Stimulated activated CD4-positive, alpha-beta T cell treated with anti-CD3 and anti-CD28 coated beads, Interleukin-1b, Interleukin-23, amount 100 ng/mL, for 24 hours (primary cell): ENCODE measurements at places on chromosomes 7 and 10.

DNA sequence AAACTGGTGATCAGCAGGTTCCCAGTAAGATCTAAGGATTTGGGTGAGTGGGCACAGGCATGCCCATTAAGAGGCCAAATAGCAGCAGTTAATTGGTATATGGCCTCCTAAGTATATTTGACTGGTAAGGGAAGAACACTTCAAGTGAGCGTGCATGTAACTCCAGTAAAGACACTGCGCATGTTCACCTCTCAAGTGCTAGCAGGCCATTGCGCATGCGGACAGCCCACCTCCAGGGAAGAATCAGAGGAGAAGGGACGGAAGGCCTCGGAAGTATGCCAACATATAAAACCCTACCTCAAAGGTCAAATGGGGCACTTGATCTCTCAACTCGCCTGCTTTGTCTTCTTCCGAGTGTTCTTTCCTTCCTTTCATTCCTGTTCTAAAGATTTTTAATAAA, 118.0 kb downstream of the ARL5B start:
- DNase-seq: no peak

DNA sequence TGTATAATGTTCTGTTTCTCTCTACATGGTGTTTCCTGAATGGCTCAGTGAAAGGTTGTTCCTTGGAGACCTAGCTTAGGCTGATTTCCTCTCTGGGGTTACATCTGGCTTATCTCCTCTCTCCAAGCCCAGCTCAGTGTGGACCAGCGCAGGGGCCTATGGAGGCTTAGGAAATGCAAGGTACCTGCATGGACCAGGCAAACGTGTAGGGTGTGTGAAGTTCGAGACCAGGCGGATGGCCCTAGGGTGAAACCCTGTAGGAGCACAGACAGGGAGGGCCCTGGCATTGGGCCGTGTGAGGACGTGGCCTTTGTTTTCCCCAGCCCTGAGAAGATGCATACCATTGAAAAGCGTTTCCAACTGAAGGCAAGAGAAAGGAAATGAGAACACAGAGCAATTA, 59.0 kb downstream of the DOCK1 start:
- no peak for DNase-seq

- DNase-seq: no peak
Measured at GRCh38 chr10:14507176-14507575, 176.5 kb upstream of the FRMD4A start.

DNA sequence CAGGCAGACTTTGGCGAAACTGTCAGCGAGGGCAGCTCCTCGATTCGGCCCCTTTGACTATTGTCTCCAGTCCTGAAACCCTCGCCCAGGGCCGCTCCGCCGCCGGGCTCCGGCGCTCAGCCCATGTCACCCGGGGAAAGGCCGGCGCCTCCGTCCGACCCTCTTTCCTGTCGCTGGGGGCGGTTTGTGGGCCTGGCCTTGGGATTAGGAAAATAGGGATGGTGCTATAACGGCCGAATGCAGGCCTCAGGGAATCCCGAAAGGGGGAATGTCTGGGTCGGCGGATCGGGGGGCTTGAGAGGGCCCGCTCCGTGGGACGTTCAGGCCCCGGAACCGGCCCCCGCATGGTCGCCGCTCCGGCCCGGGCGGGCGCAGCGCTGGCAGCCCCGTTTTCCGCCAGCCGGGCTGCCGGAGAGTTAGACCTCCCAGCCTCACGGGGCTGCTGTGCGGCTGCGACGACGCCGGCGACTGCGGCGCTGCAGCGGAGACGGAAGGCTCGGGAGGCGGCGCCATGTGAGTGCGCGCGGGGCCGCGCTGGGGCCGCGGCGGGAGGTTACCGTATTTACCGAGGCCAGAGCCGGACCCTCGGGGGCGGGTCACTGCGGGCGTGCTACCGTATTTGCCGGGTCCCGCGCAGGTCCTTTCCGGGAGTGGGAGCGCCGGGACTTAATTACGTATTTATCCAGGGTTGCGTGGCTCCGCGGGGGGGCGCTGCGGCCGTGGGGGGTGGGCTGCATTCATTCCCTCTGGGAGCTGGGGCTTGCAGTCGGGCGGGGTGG, 25.9 kb downstream of the ZNF775 start:
- DNase-seq: no peak

DNA sequence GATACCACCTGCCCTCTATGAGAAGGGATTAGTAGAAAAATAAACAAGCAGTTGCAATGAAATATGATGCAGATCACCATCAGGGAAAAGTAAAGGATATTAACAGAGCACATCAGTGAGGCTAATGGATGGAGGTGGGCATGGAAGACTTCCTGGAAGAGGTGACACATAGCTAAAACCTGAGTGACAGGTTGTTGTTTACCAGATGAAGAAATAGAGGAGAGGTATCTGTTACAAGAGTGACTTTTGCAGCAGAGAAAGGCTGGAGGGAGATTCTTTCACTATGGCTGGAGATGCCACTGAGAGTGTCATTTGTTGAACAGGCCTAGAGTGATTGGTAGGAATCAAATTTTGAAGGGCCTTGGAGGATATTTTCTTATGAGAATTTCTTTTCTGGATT, 646.2 kb downstream of the GATA3 start:
- DNase-seq: no peak

DNA sequence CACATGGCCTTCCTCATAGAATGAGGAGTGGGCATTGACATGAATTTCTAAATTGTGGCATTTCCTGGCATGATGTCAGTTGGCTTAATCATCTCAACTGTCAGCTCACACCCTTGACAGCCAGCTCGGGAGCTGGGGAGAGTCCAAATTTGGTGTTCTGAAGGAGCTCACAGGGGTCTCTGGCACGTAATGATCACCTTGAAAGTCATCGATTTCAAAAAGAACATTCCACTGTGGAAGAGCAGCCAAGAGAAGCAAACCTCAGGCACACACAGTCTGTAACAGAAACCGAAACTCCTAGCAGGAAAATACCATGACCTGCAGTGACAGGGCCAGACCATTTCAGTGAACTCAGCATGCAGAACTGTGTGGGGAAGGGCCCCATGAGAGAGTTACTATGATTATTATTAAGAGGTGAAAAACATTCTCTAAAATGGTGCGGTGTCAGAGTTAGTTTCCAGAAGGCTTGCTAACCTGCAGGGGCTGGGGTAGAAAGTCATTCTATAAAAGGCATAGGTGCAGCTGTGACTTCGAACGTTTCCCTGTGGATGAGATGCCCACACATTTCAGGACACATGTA, 26.4 kb upstream of the KLF6 start:
- peak; percentile 44 for DNase-seq

GRCh38 chr10:60162631-60163030, 227.0 kb downstream of the ANK3 start:
- DNase-seq: no peak

- DNase-seq: no peak
Measured at GRCh38 chr10:10489805-10490571, 527.7 kb upstream of the CELF2 start.

GRCh38 chr7:38453168-38453567, 178.0 kb downstream of the AMPH start:
- no peak for DNase-seq

- no peak for DNase-seq
Measured at GRCh38 chr10:58064714-58065528, 202.8 kb downstream of the IPMK start.

GRCh38 chr10:102657984-102658724, 13.9 kb downstream of the TRIM8 start:
- DNase-seq: no peak

- DNase-seq: no peak
Measured at GRCh38 chr7:128104108-128104742, 73.0 kb upstream of the LRRC4 start.

DNA sequence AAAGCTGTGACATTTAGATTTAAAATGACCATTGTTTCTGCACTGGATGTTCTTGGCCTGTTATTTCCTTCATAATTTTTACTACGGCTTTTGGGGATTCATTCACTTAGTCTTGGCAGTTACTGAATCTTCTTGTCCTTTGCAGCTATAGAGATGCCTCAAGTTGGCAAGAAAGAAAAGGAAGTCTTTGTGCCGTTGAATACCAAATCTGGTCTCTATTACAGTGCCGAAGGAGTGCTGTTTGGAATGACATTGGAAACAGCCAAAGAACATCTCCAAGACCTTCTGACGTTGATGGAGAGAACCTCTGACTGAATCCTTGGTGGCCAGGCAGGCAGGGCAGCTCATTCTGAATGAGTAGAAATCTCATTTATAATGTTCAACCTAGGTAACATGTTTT, 54.3 kb upstream of the NRP1 start:
- DNase-seq: no peak

- DNase-seq: no peak
Measured at GRCh38 chr10:113063043-113063967, 113.3 kb downstream of the TCF7L2 start.

DNA sequence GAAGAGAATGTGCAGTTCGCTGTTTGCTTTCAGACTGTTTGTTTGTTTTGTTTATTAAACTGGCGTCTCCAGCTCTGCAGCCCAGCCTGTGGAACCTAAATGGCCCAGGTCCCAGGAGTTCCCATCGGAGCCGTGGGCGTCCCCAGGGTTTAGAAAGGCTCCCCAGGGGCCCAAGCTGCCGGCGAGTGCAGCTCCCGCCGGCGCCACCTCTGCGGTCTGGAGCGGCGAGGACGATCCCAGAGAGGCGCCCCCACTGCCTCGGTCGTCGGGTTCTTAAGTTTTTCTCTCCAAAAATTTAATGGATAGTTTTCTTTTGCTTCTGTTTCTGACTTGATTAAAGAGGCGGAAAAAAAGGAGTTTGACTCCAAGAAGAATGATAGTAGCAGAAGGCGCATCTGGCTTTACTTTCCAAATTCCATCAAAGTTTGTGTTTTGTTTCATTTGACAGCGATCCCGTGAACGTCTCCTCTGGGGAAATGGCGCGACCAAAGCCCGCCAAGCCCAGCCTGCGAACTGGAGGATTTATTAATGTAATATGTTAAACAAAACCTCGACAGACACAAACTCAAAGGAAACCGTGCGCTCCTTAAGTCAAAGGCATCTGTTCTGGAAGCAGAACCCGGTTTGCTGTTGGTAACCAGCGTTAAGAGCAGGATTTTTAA, 718 bp upstream of the FZD1 start:
- DNase-seq: no peak

GRCh38 chr10:77256346-77256745, 381.3 kb downstream of the KCNMA1 start:
- no peak for DNase-seq

- no peak for DNase-seq
Measured at GRCh38 chr10:123883673-123884320, 7.8 kb downstream of the CPXM2 start.

DNA sequence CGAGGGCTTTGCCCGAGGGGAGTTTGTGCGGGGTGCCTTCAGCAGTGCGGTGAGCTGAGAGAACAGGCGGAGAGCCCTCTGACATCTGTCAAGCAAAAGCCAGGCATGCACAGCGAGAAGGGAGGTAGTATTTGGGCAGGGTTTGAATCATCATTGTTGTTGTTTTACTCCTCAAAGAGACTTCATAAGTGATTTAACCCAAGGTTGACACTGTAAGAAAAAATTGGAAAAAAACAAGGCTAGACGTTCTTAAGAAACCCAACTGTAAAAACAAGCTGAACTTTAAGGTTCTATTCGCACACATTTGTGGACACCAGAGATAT, 1.3 kb downstream of the ADAM22 start:
- DNase-seq: no peak

DNA sequence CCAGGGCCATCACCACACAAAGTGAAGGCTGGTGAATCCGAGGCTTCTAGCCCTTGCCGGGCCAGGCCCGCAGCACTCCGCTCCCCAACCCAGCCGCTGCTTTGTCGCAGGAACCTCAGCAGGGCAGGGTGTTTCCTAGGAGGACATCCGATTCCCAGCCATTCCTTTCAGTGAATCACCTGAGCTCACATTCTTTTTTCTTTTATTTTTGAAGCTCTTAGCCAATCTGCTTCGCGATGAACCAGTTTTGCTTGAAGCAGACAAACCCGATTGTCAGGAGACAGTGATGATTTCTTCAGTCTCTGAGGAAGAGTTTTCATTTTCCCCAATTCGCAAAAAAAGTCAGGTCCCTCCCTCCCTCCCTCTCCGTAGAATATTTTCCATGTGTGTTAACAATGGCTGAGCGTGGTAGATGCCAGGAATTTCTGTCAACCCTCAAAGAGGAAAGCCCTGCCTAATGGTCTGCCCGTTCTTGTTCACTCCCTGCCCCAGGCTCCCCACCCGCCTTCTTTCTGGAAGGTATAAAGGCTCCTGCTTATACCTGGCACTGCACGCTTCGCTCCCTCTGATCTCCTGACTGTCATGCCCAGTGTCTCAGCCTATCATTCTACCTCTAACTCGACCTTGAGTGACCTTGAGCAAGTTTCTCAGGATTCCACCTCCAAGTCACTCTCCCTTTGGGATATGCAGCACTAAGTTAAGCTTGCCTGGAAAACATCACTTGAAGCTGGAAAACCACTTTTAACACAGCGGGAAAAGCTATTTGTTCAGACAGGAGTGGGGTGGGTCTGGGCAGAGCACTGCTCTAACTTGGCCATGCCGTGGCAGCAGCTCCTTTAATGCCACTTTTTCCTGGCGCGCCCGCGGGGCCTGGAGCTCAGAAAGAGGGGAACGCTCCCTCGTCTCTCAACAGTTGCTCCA, 35.1 kb downstream of the EGFR start:
- DNase-seq: no peak

GRCh38 chr10:9038146-9038714, 983.7 kb downstream of the GATA3 start:
- DNase-seq: no peak

- DNase-seq: no peak
Measured at GRCh38 chr7:139572704-139573385, 49.4 kb downstream of the CLEC2L start.

GRCh38 chr7:12107841-12108254, 103.2 kb upstream of the TMEM106B start:
- no peak for DNase-seq

- no peak for DNase-seq
Measured at GRCh38 chr10:31000867-31001266, 30.8 kb downstream of the ZNF438 start.

GRCh38 chr7:54968018-54968417, 50.8 kb upstream of the EGFR start:
- DNase-seq: no peak

- DNase-seq: peak; percentile 60
Measured at GRCh38 chr7:155796381-155797261, 15.6 kb downstream of the SHH start.

DNA sequence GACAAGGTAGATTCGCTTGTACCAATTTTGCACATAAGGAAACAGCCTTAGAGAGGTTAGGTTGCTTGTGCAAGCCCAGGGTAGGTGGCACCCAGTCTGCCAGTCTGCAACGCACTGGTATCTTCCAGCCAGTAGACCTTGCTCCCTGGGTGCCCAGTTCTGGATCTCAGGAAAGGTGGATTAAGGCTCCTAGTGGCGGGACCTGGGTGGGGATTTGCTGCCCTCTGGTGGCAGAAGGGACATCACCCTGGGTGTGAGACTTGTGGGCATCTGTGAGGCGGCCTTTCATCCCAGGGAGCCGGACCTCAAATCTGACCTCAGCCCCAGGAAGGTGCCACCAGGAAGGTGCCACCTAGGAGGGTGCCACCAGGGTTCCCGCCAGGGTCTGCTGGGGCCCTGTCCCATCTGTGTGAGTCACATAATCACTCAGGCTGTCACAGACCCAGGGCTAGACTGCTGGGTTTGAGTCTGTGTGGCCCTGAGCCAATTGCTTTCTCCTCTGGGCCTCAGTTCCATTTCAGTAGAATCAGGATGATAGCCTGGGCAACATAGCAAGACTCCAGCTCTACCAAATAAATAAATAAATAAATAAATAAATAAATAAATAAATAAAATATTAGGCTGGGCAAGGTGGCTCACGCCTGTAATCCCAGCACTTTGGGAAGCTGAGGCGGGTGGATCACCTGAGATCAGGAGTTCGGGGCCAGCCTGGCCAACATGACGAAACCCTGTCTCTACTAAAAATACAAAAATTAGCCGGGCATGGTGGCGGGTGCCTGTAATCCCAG, 5.3 kb upstream of the PRKRIP1 start:
- peak; percentile 39 for DNase-seq
